ENCODE measurements at places on chromosomes 13 and 19.

- peak; percentile 45 for DNase-seq
These were observed 49.8 kb upstream of the GTF3A start for GRCh38 chr13:27374650-27375049.

GRCh38 chr19:16371540-16371986, 46.9 kb downstream of the KLF2 start:
- peak; percentile 90 for DNase-seq

- no peak for DNase-seq
These were observed 62.2 kb downstream of the DNAJC15 start for GRCh38 chr13:43085545-43085944.

GRCh38 chr13:70394031-70394548, 285.8 kb upstream of the KLHL1 start:
- no peak for DNase-seq

GRCh38 chr19:40348961-40349507, 539 bp downstream of the PLD3 start:
- no peak for DNase-seq

DNA sequence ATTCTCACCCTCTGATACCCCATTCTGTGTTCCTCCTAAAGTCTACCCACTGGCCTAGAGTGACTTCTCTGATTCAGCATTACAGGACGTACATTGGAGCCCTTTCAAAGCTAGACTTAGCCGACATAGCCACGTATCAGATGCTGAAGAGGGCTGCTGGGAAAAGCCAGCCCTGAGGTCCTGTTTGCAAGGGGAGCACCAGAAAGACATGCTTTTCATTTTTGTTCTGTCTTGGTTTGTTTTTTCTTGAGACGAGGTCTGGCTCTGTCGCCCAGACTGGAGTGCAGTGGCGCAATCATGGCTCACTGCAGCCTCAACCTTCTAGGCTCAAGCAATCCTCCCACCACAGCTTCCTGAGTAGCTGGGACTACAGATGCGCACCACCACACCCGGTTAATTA, 6.3 kb upstream of the ZSWIM4 start:
- DNase-seq = peak; percentile 38

- DNase-seq = no peak
These were observed 471.7 kb downstream of the EFNB2 start for GRCh38 chr13:106063591-106064313.

DNA sequence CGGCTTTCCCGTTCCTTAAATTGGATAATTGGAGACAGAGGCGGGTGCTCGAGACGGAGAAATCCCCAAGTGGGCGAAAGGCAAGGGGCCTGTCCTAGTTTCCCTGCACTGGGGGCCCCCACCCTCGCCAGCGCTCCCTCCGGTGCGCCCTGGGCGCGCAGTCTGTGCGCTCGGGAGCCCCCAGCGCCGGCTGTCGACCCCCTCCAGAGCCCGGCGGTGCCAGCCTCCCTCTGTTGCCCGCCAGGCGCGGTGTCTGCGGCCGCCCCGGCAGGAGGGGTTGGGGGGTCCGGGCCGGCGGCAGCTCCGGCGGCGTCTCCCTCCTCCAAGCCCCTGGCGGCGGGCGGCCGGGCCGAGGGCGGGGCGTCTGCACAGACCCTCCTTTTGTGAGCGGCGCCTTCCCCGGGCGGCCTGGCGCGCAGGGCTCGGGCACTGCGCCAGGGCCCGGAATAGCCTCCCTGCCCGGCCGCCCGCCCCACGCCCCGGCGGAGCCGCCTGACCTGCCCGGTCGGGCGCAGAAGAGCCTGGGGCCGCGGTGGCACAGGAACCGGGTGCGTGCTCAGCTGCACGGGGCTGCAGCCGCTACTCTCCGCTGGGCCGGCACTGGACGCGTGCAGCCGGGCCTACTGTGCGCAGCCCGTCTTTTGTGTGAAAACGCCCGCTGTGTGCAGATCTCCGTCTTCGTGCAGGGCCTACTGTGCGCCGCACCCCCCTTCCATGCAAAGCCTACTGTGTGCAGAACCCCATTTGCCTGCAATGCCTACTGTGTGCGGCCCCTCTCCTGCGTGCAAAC, 13.2 kb downstream of the GADD45B start:
- no peak for DNase-seq

GRCh38 chr13:75739244-75739868, 103.2 kb downstream of the LMO7 start:
- no peak for DNase-seq

DNA sequence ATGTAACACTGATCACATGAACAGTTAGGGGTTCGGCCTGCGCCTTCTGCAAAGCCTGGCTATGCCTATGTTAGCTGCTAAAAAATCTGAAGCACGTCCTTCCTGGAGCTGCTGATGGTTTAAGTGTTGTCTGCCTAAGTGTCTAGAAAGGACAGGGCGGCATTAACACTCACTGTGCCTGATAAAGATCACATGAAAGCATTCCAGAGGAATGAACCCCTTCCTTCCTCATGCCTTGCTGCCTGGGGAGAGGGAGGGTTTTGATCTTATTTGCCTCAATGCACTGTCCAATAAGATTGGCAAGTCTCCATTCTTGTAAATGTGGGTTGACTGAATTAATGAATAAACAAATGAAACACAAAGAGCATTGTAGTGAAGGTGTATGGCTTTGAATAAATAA, 5.2 kb downstream of the DOCK9 start:
- DNase-seq = no peak

DNA sequence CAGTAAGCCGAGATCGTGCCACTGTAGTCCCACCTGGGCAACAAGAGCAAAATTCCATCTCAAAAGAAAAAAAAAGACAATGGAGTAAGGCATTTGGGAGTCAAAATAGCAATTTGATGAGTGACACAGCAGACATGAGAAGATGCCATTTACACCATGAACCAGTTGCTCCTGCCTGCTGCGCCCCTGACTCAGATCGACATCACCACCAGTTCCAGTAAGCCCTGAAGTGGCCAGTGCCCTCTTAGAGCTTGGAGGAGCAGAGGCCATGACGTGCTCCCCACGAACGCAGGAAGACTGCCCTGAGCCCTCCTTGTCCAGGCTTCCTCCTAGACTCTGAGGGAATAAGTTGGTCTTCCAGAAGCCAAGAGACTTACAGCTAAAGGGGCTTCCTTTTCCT, 339.2 kb downstream of the MYO16 start:
- DNase-seq = no peak

DNA sequence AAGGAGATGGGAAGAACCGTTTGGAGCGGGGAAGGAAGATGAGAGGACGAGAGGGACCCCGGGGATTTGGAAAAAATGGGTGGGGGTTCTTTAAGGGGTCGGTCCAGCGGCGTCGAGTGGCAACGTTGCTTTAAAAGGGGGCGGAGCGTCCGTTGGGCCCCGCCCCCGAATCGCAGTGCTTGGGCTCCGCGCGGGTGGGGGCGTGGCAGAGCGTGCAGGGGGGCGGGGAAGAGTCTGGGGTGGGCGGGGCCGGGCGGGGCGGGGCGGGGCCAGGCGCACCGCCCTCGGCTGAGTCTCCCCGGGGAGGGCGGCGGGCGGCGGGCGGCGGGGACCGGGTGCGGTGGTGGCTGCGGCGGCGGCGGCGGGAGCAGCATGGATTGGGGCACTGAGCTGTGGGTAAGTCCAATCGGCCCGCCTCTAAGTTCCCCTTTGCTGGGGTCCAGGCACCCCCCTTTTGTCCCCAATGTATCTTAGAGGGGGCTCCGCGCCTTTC, at the start of gene TRIP10:
TSS of gene TRIP10 (plus strand) at position 291 of the 493 bp plus-strand sequence. CDS start at position 373, 82 bp downstream.
- peak; percentile 69 for DNase-seq

DNA sequence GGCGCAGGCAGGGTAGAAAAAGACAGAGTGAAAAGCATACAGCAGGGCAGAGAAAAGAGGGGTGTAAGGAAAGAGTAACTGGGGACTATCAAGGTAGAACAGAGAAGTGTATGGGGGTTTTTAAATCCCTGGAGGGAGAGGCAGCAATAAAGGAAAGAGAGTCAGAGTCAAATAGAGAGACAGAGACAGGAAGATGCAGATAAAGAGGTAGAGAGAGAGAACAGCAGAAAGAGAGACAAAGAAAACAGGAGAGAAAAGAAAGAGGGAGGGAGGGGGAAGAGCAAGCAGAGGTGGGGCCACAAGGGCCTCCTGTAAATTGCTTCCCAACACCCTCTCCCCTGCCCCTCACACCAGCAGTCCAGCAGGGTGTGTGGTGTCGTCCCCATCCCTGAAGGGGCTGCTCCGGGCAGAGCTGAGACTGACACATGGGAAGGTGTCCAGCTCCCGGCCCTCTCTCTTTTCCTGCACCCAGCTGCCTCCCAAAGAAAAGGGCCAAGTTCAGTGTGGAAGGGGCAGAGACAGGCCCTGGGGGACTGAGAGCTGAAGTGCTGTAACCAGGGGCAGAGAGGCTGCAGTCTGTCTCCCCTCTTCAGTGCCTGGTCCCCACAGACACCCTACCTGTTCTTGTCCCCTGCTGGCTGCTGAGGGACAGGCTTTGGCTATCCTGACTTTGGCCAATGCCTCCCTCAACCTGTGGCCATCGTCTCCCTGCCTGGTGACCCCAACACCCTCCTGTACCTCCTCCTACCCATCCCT, 17.4 kb upstream of the POU2F2 start:
- DNase-seq = no peak

DNA sequence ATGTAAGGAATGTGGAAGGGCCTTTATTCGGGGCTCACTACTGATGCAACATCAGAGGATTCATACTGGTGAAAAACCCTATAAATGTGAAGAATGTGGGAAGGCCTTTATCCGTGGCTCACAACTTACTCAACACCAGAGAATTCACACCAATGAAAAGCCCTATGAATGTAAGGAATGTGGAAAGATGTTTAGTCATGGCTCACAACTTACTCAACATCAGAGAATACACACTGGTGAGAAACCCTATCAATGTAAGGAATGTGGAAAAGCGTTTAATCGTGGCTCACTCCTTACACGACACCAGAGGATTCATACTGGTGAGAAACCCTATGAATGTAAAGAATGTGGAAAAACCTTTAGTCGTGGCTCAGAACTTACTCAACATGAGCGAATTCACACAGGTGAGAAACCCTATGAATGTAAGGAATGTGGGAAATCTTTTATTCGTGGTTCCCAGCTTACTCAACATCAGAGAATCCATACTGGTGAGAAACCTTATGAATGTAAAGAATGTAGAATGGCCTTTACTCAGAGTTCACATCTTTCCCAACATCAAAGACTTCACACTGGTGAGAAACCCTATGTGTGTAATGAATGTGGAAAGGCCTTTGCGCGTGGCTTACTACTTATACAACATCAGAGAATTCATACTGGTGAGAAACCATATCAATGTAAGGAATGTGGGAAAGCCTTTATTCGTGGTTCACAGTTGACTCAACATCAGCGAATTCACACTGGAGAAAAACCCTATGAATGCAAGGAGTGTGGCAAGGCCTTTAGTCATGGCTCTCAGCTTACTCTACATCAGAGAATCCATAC, 44.3 kb downstream of the ZNF585A start:
- no peak for DNase-seq

- no peak for DNase-seq
These were observed 953 bp downstream of the DZIP1 start for GRCh38 chr13:95643571-95643935.

- no peak for DNase-seq
These were observed 8.7 kb upstream of the GGACT start for GRCh38 chr13:100597253-100597652.

GRCh38 chr13:71255633-71256032, 611.4 kb downstream of the DACH1 start:
- DNase-seq = no peak

DNA sequence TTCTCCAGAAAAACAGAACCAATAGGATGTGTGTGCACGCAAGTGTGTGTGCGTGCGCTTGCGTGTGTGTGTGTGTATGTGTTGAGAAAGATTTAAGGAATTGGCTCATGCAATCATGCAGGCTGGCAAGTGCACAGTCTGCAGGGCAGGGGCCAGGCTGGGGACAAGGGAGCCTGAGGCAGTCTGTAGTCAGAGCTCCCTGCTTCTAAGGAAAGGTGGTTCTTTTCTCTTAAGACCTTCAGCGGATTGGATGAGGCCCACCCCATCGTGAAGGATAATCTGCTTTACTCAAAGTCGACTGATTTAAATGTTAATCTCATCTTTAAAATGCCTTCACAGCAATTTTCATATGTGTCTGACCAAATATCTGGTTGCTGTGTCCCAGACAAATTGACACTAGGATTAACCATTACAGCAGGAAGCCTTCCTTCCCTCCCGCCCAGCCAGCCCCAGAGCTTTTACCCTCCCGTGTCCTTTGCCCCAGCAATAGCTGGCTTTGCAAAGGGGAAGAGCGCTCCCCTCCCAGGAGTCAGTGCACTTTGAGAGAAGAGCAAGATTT, 15.0 kb upstream of the NAXD start:
- DNase-seq = no peak

GRCh38 chr19:23800868-23801267, 42.2 kb upstream of the ZNF681 start:
- no peak for DNase-seq

- DNase-seq = no peak
These were observed 43.7 kb upstream of the ENOX1 start for GRCh38 chr13:43830497-43830881.

- DNase-seq = no peak
These were observed 95.7 kb upstream of the CLDN10 start for GRCh38 chr13:95456815-95457214.

DNA sequence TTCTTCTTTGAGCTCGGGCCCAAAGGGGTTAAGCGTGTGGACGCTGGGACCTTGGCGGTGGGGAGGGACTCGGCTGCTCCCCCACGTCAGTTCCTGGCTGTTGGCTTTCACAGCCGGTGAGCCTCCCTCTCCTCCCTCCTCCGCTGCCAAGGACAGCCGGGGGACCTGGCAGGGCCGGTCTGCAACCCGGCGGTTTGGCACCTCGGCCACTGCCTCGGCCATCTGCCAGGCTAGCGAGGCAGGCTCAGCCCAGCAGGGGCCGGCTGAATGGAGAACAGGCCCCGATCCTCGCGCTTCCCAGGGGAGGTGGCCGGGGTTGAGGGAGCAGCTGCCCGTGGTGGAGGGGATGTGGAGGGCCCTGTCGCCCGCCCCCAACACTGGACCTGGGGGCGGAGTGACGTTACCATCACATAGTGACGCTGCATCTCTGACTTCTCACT, 5.0 kb downstream of the TLE5 start:
- no peak for DNase-seq

DNA sequence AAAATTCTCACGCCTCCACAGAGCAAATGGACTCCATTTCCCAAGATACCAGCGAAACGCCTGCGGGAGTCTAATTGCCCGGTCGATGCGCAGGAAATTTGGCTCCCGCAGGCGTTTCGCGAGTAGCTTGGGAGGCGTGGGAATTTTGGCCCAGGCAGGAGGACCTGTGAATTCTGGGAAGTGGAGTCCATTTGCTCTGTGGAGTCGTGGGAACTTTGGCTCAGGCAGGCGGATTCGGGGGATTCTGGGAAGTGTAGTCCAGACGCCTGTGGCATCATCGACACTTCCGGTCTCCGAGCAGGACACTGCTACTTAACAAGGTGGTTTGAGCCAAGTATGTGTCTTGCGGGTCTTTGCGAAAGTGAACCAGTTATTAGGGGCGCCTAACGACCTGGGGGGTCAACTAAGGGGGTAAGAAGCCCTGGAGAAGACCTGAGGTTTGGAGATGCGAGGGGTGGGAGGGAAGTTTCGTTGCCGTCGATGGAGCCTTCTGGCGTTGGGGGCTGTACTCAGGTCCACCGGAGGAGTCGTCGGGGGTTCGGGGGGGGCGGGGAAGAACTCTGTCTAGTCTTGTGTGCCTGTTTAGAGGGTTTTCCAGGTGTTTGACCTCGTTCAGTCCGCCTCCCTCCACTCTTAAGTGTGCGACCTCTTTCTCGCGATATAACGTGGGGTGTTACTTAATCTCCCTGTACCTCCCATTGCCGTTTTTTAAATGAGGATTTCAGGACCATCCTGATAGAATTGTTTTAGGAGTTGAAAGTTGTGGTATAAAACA, at the start of gene ZNF155:
TSS of gene ZNF155 (plus strand) at position 277 of the 775 bp plus-strand sequence. CDS start 4,356 bp downstream, outside the sequence.
- DNase-seq = peak; percentile 54
